ENCODE measurements at places on chromosomes 2 and 18.

DNA sequence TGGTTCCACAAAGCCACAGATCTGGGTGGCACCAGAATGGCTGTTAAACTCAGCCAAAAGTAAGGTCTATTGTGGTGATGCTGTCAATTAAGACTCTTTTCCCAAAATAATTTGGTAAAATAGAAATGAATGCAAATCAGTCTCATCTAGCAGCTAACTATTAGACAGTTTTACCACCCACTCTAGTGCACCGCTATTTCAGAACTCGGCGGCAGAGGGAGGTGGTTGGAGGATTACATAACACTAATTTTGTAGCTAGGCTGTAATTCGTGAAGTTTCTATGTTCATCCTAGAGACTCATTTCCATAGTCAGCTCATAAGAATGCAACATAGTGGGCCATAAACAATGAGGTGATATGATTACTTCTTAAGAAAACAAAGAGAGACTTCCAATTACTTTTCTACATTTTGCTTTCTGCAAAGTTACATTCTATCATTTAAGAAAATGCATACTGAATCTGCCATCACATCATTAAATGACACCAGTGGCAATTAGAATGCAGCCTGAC, 413.8 kb downstream of the FBXO15 start:
- no peak for DNase-seq

DNA sequence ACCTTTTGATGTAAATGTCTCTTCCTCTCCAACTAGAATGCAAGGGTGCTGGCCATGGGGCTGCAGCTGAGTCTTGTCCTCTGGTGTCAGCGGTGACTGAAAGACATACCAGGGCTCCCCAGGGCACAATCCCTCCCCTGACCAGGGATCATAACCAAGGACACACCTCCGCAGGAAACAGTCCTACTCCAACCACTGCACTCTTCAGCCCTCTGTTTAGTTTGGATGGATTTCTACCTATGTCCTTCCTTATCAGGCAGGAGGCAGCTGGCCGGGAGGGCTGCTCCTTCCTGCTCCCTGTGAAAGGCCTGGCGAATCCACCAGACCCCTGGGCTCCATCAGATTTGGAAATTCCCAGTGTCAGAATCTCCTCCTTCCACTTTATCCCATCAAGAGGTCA, 185.2 kb upstream of the ID2 start:
- no peak for DNase-seq

- no peak for DNase-seq
These were observed 40.1 kb upstream of the CLASP1 start for GRCh38 chr2:121689356-121689755.

- peak; percentile 19 for DNase-seq
These were observed 40.4 kb upstream of the C1D start for GRCh38 chr2:68103030-68103708.

- DNase-seq: no peak
These were observed 548.0 kb downstream of the DCC start for GRCh38 chr18:52888014-52888413.

GRCh38 chr2:6932206-6932605, 15.0 kb downstream of the RNF144A start:
- no peak for DNase-seq

GRCh38 chr2:223062396-223062795, 10.4 kb downstream of the KCNE4 start:
- DNase-seq: no peak

GRCh38 chr2:55965276-55965675, 41.7 kb upstream of the EFEMP1 start:
- DNase-seq: no peak

DNA sequence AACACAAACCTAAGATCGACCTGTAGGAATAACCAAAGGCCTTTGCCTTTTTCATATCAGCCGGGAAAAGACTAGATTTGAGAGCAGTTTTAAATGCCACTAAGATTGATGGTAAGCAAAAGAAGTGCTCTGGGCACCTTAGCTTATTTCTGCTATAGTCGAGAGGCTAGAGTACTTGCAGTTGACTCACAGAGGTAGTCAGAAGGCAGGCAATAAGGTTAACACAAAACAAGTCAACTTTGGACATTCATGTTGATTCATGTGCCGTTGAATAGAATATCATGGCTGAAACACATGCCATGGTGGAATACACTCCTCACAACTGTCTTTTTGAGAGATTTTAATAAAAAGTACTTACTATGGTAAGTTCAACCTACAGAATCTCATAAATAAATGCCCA, 507.6 kb downstream of the ZEB2 start:
- no peak for DNase-seq

DNA sequence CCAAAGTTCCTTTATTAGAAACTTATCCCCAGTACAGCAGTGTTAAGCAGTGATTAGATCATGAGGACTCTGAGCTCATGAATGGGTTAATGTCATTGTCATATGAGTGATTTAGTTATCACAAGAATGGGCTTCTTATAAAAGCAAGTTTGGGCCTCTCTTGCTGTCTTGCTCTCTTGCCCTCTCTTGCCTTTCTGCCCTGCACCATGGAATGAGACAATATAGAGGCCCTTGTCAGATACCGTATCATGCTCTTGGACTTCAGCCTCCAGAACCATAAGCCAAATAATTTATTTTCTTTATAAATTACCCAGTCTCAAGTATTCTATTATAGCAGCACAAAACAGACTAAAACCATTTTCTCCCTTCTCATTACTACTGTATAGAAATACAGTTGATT, 125.8 kb downstream of the TRABD2A start:
- no peak for DNase-seq

DNA sequence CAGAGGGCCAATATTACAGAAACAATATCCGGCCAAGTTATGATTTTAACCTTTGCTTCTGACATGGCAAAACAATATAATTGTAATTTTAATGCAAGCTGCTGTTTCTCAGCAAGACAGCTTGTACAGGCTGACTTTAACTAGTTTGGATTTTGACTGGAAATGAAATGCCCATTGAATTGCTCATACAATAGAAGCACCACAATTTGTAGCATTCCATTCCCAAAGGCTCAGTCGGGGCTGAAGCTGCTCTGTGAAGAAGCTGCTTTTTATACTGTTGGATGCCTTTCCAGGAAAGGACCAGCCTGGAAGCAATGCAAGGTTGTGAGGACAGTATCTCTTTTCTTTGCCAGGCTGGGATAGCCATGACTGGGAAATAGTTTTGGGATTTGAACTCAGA, 677.0 kb upstream of the FANCL start:
- DNase-seq: no peak

DNA sequence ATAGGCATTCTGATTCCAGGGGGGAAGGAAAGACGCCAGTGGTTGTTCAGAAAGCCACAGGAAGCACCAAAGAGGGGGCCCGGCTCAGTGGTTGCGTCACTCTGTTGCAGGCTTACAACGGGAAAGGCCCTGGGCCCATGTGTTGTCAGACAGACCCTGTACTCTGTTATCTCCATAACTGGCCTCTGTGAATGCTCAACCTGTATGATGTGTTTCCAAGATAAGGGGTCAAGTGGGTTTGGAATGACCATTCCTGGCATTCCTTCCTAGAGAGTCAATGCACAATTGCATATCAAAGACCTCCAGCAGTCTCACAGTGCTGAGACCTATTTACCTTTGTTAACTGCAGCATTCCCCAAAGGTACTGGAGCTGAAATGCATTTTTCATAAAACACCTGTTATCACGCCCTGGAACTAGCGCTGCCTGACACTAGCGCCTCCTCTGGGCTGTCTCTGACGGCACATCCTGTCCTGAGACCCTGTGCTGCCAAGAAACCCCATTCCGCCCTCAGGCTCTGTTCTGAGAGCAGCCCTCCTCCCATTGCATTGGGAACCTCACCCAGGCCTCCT, 13.2 kb upstream of the LRRFIP1 start:
- DNase-seq: no peak

DNA sequence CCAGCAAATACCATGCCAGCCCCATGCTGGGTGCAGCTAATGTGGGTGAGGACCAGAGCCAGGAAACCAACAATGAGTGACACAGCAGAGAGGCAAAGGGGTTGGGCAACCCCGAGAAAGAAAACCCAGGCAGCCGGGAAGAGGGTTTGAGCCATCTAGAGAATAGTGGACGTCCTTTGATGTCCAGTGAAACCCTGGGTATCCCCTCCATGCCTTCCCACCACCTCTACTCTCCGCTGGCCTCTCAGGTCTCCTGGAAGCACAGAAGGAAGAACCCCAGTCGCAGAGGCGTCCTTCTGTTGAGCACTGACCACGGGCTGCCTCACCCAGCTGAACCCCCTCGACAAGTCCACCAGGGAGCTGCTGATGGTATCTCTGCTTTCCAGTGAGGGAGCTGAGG, 657.4 kb upstream of the ID2 start:
- no peak for DNase-seq

DNA sequence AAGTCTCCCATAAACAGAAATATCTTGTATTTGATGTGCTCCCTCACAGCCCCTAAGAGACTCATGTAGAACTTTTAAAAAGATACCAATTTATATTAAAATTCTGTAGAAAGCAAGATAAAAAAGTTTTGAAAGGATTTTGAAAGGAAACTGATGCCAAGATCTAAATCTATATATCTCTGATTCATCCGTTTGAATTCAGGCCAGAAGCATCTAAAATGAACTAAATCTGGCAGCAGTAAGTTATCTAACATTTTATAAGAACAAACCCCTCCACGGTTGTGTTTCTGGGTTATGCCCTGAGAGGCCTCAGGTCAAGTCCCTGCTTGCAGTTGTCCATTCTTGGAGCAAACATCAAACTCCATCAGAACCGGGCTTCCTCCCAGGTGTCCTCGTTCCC, 165.8 kb downstream of the FBXO15 start:
- no peak for DNase-seq

GRCh38 chr2:148552675-148553331, 91.7 kb upstream of the EPC2 start:
- DNase-seq: peak; percentile 28

- DNase-seq: peak; percentile 72
These were observed 66.7 kb downstream of the DNMT3A start for GRCh38 chr2:25274868-25275574.

DNA sequence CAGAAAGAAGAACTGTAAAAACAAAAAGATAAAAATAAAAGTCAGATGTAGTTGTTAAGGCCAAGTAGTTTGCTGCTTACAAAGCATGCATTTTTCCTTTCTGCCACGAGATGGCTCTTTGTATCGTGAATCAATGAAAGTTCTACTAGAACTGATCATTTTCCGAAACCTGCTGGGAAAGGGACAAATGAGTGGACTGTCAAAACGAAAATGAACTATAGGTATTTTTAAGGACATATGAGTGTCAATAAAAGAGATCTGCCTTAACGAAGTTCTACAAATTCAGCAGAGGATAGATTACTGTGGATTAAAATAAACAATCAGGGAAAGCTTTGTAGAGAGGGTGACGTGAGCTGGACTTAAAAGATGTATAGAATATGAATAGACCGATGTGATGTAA, 15.0 kb upstream of the ELOA2 start:
- DNase-seq: peak; percentile 51

- no peak for DNase-seq
These were observed 122.4 kb downstream of the PTGR3 start for GRCh38 chr18:75086494-75087034.

- DNase-seq: no peak
These were observed 627.7 kb upstream of the CDH2 start for GRCh38 chr18:28804512-28805202.

GRCh38 chr2:215793747-215794595, 219.4 kb downstream of the MREG start:
- peak; percentile 92 for DNase-seq

DNA sequence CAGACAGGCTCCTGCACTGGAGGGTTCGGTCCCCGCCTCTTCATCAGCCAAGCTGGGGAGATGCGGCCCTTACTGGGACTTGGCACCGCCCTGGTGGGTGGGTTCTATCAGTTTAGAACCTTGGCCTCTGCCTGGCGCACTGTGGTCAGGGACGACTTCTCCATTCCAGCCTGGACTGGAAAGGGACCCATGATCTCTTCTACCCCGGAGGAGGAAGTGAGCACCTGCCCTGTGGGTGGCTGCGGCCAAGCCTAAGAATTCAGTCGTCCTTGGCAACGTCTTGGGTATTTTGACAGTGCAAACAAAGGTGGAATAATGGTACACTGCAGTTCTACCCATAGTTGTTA, 106.9 kb upstream of the CD302 start:
- peak; percentile 89 for DNase-seq

- DNase-seq: no peak
These were observed 231.1 kb downstream of the RAD51AP2 start for GRCh38 chr2:17287183-17287582.

GRCh38 chr2:133581010-133581760, 12.9 kb upstream of the NCKAP5 start:
- DNase-seq: no peak

DNA sequence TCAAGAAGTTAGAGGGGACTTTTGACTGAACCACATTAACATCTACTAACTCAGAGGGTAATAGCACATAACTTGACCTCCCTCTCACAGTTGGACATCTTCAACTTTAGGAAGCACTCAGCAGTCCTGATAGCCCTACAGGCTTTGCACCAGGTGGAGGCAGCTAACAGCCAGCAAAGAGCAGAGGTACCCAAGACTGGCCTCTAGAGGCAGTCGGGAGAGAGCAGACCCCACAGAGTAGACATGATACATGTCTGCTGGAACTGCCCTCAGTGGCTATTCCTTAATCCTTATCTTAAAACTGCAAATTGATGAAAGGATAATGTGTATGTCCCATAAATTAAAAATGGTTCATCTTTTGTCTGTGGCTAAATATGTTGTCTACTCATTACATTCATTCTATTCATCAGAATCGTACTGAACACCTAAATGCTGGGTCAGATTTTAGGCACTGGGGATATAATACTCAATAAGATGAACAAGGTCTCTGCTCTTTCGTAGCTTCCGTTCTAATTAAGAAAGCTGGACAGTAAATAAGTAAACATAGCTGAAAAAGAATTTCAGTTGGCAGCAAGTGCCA, 49.8 kb downstream of the CAB39 start:
- no peak for DNase-seq

DNA sequence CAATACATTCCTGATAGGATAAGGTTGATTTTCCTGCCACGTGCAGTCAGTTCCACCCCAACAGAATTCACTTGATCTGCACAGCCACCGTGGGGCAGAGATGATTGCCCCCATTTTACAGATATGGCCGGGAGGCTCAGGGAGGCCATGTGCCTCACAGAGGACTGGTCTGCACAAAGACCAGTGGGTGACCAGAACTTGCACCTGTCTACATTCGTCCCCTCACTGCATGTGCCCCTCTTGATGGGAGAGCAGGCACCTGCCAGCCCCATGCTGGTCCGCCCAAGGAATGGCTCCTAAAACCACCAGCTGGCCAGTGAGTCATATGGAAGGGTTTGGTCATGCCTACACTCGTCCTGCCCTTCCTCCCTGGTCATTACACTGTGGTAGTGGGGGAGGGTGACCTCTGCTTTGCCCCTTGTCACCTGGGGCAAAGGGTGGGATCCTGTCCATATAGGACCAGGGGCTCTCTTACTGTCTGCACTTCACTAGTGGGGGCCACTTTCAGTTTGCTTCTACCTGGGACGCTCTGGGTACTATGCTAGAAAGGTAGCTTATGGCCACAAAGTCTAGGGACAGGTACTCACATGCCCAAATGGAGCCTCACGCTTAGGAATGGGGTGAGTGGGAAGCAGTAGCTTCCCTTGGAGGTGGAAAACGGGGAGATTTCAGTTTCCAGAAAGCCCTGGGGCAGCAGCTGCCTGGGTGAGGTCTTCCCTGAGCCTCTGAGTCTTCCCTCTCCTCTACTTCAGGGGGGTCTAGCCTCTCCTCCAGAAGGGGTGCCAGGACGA, 14.7 kb downstream of the RRM2 start:
- no peak for DNase-seq

GRCh38 chr18:23958036-23958435, 56.5 kb upstream of the TTC39C start:
- no peak for DNase-seq

GRCh38 chr2:113283704-113284284, 5.1 kb upstream of the PAX8 start:
- no peak for DNase-seq

Measured in inflammatory macrophage treated with lipopolysaccharide for 1 hour (primary cell).